ENCODE measurements at places on chromosomes 6 and 20.

DNA sequence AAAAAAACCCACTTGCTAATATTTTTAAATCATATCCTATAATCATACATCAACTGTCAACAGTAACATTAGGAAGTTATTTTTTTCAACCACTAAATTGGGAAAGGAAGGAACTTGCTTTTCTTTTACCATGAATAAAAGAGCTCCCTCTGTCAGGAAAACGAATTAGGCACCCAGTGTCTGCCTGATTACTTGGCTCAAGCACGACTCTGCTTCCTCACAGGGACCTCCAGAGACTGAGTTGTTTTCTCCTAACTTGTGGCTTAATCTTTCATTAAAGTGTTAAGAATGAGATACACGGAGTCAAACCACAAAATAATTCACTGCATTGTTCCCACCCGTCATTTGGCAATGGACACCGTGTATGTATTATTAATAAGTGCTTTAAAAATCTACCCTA is 1405.1 kb upstream of the EYS start:
- DNase-seq: no peak

DNA sequence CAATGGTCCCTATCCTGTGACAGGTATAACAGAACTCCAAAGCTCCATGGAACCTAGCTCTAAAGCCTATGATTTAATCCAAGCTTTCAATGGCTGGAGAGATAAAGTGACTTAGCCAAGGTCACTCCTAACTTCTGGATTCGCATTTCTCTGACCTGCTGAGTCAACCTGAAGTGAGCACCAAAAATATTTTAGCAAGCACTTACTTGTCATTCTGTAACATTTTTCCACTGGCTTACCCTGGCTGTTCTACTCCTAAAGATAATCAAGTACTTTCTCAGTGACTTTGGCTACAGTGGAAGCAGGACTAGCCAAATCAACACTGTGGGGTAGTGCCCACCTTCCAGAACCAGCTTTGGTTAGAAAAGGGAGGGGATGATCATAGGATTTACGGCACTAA is 188.3 kb downstream of the OGFRL1 start:
- DNase-seq: no peak

DNA sequence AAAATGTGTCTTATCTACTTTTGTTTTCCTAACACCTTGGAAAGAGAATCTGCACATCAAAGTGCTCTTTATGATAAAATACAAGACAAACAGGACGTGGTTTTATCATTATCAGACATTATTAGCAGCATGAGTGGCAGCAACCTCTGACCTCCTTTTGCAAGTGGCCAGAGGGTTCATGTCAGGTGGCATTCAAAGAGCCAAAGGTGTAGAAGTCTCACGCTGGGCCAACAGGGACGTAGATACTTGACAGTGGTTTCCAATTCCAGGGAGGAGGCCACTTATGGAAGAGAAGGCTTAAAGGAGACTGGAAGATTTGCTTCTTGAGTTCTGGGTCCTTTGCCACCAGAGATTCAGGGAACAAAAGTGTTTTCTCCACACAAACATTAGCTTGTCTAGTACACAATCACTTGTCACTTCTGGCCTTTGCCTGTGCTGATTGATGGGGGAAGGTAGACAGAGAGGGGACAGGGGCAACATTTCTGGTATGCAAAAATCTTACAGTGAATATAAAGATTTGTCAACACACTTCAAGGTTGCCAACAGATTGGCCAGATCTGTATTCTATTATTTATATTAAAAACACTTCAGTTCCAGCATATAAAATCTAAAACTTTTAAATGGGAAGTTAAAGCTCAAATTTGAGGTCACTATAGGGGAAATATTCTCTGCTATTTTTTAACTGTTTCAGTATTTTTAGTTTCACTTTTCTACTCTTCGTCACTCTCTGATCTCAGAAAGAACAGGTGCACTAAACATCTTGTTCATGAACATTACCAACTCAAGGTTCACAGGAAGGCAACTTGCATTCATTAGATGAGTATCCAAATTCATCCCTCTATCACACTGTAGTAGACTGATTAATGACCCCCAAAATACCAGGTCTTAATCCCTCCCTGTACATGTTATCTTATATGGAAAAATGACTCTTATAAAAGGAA is 52.1 kb upstream of the FBXO30 start:
- DNase-seq: no peak

DNA sequence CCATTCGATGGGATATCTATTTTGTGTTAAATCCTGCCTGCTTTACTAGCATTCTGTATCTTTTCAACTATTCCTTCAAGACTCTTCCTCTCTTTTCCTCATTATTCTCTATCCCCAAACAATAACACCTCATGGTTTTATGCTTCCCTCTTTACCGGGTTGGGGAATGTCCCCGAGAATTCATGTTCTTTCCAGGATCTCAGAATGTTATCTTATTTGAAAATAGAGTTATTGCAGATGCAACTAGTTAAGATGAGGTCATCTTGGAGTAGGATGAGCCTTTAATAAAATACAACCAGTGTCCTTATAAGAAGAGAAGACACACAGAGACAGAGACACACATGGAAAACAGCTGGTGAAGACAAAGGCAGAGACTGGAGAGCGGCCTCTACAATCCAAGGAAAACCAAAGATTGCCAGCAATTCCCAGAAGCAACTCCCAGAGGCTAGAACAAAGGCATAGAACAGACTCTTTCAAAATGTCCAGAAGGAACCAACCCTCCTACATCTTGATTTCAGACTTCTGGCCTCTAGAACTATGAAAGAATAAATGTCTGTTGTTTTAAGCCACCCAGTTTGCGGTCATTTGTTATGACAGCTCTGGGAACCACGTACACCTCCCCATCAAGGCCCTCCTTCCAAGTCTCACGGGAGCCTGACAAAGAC is 126.8 kb upstream of the TNFAIP3 start:
- no peak for DNase-seq

GRCh38 chr6:38640216-38640909 is 634 bp upstream of the BTBD9 start:
- no peak for DNase-seq

- DNase-seq: no peak
Measured at GRCh38 chr20:15031546-15032351, 694.3 kb upstream of the FLRT3 start.

- no peak for DNase-seq
Measured at GRCh38 chr20:6026051-6026450, 27.8 kb downstream of the LRRN4 start.

DNA sequence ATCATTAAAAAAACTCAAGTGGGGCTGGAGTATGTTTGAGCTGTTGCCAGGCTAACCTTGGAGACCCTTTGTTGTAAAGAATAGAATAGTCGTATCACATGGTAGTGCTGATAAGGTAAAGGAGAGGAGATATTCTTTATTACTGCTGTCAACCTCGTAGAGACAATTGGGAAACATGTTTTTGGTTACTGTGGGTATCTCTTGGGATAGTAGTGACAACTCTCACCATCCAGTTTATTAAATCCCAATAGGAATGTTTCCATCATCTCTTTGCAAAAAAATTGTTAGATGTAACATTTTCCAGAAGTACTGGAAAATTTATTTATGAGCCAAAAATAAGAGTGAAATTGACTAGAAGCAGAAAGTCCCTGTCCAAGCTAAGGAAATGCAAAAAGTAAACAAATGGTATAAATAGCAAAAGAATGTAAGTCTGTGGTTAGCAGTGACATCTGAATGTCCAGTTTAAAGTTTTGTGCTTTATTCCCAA is 829.3 kb upstream of the CITED2 start:
- no peak for DNase-seq

DNA sequence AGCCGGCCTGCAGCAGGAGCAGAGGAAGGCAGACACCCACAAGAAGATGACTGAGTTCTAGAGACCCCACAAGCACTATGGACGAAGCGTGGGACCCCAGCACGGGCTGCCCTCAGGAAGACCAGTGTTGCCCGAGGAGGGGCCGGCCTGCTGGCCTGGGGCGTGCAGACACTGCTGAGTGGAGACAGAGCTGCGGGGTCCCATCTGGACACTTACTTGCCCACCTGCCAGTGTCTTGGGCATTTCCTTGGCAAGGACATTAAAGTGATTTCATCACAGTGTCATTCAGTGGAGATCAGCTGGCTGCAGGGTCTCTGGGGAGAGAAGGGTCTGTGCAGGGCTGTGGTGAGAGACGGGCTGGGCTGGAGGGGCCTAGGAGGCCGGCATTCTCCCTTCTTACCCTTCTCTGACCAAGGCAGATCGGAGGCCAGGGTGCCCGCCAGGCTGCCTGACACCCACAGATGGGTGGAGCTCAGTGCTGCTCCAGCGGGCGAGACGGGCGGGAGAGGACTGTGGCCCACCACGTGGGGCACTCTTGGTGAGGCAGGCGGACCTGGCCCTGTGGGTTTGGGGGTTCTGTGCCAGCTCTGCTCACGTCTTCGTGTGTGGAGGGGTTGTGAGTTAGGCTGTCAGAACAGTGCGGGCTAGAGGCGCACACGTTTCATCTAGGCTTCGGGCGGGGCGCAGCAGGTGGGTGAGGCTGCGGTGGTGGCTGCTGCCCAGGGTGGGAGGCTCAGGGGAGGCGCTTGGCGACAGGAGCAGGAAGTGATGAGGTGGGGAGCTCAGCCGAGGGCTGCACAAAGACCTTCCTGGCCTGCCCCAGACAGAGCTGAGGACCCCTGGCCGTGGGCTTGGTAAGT is at the start of gene LIME1:
Gene LIME1, plus strand, starts transcription at position 806 of the 860 bp plus-strand sequence. CDS start 886 bp downstream, outside the sequence.
- DNase-seq: peak; percentile 52

GRCh38 chr20:24576447-24576846 is 107.0 kb downstream of the SYNDIG1 start:
- DNase-seq: no peak

GRCh38 chr6:12013307-12013719 is 1.2 kb downstream of the HIVEP1 start:
- DNase-seq: no peak

DNA sequence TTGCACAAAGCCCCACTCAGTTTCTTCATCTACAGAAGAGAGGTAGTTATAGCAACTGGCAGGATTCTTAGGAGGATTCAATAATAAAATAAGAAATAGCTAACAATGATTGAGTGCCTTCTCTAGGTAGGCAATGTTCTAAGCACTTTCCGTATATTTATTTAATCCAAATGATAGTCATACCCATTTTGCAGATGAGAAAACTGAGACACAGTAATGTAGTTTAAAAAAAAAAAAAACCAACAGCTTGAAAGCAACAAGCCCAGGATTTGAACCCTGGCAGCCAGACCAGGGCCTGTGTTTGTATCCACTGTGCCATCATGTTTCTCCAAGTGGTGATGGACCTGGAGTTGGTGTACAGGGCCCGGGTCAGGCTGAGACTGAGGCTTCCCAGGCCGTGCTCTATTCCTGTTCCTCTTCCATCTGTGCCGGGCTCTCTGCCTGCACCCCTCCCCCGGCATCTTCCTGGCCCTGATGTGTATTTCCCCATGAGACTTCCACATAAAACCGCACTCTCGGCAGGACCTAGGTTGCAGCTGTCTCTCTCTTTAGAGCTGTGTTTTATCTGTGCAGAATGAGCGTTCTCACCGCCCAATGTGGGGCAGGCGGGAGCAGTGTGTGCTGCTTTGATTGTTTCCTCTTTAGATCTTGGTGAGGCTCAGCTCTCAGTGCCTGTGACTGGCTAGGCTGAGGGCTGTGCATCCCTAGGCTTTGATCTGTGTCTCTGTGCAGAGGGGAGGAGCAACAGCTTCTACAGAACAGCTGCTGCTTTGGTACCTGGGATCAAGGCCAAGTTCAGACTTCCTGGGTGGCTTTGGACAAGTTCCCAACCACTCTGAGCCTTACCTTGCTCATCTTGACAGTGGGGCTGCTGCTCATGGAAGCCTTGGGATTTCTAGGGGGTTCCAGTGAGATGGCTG is 49.5 kb downstream of the TOX2 start:
- peak; percentile 30 for DNase-seq

DNA sequence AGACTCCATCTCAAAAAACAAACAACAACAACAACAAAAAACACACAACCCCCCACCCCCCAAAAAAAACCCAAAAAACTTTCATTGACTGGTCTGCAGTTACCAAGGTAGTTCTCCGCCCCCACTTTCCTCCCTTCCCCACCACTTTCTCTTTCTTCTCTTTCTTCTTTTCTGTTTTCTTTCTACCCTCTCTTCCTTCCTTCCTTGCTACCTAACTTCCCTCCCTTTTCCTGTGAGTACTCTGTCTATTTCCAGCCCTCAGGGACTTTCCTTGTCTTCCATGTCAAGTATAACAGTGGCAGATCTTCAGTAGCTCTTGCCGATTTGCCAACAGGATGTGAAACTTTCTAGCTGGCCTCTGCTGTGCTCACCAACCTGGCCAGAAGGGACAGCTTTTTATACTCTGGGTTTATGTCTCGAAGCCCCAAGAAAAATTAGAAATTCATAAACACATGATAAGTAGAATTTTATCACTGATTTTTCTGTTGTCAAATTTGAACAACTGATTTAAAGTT is 399.5 kb downstream of the QKI start:
- no peak for DNase-seq

DNA sequence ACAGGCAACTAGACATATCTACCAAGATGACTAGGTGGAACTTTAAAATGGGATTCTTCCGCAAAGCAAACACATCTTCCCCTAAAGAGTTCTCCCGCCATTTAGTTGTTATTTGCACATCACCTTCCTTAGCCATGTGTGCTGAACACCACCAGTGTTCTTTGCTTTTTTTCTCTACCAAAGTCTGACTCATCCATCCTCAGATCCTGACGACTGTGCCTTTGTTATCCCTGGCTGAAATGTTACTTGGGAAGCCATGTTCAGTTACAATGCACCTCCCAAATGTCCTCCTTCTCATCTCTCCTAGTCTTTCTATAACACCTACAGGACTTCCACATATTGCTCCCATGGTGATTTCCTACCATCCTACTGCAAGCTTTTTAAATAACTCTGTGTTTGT is 593.5 kb upstream of the ARID1B start:
- no peak for DNase-seq
